ENCODE measurements at places on chromosomes 12 and 14. TPM values are rescaled to one million over a fixed set of nuclear protein-coding genes. Genes with fewer than 3 reads are reported as not detected.

LALBA gene
- not detected for polyA plus RNA-seq

HCAR1 gene
- polyA plus RNA-seq = not detected

RTL1 gene
- not detected for polyA plus RNA-seq

CEBPE gene
- not detected for polyA plus RNA-seq

AACS gene
- polyA plus RNA-seq = 11.8 TPM

COX8C gene
- not detected for polyA plus RNA-seq

TUNAR gene
- not detected for polyA plus RNA-seq

MIP gene
- 0.07 TPM for polyA plus RNA-seq

SOCS2 gene
- 21.7 TPM for polyA plus RNA-seq

KRT80 gene
- polyA plus RNA-seq = not detected

LRCOL1 gene
- polyA plus RNA-seq = not detected

METTL3 gene
- polyA plus RNA-seq = 27.4 TPM

KRT74 gene
- polyA plus RNA-seq = not detected

SMOC1 gene
- polyA plus RNA-seq = not detected

IL26 gene
- 0.28 TPM for polyA plus RNA-seq

CARMIL3 gene
- polyA plus RNA-seq = 0.14 TPM

NFE2 gene
- not detected for polyA plus RNA-seq

DNA sequence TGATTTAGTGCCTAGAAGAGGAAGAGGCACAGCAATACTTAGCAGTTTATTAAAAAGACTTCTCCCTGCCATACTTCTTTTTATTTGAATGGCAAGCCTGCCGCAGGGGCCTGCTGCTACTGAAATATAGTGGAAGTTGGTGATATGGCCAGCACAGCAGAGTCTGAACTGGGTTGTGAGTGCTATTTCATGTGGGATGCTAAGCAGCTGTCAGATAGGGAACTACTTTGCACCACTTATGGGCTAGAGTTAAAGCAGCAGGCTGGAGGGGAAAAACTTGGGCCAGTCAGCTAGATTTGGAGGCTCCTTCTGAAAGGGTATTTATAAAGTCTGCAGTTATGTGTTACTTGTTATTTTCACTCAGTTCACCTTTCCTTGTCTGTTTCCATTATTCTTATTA is 299.0 kb upstream of the E2F7 start:
- no peak for DNase-seq

GRCh38 chr12:95179011-95179410 is 38.3 kb downstream of the FGD6 start:
- no peak for DNase-seq

- no peak for DNase-seq
These were observed 55.8 kb downstream of the CMAS start for GRCh38 chr12:22101749-22102243.

- no peak for DNase-seq
These were observed 29.0 kb downstream of the SLC2A3 start for GRCh38 chr12:7907009-7907408.

DNA sequence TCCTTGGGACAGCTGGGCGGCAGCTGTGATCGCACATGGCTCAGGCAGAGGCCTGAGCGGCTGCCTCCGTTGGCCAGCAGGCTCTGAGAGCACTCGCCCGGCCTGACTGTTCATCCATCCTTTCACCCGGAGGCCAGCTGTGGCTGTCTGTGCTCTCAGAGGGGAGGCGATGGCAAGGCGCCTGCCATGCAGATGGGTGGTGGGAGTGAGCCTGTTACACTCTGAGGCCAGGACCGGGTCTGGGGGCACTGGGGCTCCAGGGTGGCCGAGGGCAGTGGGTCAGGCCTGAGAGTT is 292.3 kb downstream of the TMEM121 start:
- DNase-seq = no peak

DNA sequence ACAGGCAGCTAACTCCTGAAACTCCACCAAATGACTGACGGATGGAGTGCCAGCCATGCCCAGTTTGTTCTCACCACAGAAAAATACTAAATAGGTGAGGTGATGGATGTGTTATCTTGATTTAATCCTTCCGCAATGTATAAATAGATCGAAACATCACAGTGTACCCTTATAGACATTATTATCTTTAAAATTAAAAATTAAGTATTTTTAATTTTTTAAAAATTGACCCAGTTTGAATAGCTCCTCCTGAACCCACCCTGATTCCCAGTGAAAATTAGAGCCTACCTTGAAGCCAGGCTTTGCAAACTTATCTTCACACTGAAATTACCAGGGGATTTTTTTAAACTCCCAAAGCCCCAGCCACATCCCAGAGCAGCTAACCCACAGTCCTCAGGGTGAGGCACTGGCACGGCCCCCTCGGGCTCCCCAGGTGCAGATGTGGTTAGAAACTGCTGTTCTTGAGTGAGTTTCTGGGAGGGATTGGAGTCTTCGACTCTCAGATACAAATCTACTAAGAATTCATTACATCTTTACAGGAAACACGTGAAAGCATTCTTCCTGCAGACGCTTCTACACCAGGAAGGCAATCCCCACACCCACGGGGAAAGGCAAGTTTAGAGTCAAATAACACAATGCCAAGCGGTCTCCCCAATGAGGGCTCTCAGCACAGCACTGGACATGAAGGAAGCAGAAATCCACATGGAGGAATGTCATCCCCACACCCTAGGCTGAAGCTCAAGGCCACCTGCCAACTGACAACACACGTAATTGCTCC is 126.4 kb downstream of the RIMBP2 start:
- DNase-seq = no peak

GRCh38 chr14:105005329-105005928 is 15.5 kb downstream of the CDCA4 start:
- DNase-seq = no peak

DNA sequence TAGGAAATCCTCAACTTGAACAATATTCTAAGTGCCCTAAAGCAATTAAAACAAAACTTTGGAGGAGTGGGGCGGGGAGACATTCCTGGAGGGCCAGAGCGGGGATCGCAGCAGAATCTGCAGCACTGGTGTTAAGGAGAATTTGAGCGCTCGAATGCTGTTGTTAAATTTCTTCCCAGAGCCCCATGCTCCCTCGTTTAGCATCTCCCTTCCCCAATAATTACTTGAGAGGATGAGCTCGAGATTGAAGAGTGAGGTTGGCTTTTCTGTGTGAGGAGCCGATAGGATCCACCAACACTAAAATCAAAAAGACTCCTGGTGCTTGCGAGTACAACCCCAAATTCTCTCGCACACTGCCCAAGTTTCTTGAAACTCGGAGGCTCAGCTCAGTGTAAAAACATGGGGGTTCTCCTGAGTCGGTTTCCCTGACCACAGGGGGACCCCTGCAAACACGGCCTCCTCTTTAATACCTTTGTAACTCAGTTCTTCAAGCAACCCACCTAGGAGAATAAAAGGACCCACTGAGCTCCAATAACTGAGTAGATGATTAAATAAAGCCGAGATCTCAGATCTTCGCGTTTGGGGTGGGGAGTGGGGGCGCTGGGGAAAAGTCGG is 10.2 kb upstream of the FOXG1 start:
- no peak for DNase-seq

- DNase-seq = no peak
These were observed 14.4 kb downstream of the PAPLN start for GRCh38 chr14:73251516-73252215.

DNA sequence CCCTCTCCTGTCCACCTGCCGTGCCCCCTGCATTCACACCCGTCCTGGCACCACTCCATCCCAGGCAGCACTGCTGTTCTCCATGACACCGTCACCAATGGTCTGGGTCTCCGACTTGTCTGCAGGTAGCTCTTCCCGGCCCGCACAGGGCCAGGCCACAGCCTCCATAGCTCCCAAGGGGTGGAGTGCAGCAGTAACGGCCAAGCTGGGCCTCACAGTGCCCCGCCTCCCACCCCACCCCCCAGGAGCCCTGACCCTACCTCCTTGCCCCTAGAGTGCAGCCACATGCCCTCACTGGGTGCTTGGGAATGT is 12.9 kb downstream of the FBRSL1 start:
- no peak for DNase-seq

DNA sequence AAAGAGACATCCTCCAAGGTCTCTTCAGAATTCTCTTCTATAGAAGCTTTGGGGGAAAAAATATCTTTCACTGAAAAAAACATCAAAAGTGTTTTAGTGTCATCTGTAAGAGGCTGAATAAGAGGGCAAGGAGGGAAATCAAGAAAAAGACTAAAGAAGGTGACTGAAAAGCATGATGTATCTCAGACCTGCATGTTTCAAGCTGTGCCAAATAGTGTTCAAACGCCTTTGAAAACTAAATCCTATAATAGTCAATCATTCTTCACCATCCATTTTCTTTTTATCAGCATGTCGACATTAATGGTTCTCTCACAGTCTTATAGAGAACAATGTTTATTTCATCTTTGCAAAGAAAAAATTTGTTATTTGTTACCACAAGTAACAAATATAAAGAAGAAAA is 94.5 kb downstream of the CEP128 start:
- DNase-seq = no peak

GRCh38 chr12:83102499-83102898 is 415.8 kb downstream of the TMTC2 start:
- no peak for DNase-seq

- no peak for DNase-seq
These were observed 233.5 kb downstream of the PPM1H start for GRCh38 chr12:62701492-62701891.

GRCh38 chr12:58298803-58299202 is 357.4 kb downstream of the ATP23 start:
- DNase-seq = no peak

- no peak for DNase-seq
These were observed 90.3 kb downstream of the DDHD1 start for GRCh38 chr14:53062856-53063255.

DNA sequence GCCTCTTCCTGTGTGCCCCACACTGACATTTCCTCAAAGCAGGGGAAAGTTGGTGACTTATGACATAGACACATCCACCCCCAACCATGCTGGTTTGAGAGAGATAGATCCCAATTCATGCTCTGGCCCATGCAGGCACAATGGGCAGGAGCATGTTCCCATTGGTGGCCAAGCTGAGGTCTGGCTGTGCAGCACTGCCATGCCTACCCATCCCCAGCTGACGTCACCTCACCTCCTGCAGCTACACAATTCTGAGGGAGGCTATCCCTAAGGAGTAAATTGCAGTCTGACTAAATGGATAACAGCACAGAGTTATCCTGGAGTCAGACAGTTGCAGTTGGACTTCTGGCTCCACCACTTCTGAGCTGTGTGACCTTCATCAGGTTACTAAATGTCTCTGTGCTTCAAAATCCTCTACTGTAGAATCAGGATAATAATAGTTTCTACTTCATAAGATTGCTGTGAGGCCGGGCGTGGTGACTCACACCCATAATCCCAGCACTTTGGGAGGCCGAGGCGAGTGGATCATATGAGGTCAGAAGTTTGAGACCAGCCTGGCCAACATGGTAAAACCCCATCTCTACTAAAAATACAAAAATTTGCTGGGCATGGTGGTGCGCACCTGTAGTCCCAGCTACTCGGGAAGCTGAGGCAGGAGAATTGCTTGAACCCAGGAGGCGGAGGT is 323.9 kb downstream of the BCL11B start:
- no peak for DNase-seq

DNA sequence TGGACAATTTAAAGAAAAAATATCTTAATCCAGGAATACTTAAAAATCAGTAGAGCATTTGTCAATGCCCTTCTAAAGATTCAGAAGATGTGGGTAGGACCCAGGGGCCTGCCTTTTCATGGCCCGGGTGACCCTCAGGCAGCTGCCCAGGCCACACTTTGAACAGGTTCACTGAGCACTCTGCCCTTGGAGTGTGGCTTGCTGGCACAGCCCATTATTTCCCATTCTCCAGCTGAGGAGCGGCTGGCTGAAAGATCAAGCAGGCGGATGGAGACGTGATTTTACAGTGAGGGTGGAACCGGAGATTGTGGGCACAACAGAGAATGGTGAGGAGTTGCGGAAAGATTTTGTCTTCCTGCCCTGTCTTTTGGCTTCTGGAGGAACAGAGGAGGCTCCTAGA is 7.1 kb upstream of the PRPH start:
- DNase-seq = no peak

DNA sequence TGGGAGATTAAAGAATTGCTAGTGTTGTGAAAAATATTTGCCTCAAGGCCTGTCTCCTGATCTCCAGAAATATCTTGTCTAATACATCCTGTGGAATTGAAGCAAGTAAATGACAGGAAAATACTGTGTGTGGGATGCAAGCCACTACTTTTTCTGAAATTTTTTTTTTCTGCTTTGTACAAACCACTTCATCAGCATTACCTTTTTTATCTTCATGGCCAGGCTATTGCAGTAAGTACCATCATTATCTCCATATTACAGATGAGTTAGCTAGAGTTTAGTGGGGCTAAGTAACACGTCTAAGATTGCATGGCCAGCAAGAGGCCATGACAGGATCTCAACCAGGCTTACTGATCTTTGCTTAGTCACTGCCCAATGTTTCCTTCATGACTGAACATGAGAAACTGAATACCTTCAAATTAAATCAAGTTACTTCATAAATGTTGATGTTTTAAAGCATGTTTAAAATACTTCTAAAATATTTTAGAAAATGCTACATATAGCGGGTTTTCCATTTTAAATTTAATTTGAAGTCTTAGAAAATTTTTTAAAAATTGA is 273.7 kb downstream of the SLC6A15 start:
- no peak for DNase-seq

GRCh38 chr12:63882844-63883243 is 38.3 kb downstream of the SRGAP1 start:
- DNase-seq = no peak

DNA sequence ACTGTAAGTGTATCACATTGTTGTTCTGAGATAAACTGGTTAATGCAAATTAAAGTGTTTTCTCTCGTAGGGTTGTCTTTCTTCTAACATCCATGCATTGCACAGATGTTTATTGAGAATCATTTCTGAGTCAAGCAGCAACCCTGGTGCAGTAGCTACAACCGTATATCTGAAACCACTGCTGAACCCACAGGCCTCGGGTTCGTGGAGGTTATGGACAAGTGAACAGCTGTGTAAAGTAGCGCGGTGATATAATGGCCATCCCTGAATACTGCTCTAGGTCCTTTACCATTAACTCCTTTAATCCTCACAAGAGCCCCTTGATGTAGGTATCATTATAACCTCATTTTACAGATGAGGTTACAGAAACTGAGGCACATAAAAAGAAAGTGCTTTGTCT is 486.1 kb upstream of the TMEM132C start:
- no peak for DNase-seq

GRCh38 chr12:27319409-27319808 is 13.2 kb upstream of the BMAL2 start:
- DNase-seq = no peak

DNA sequence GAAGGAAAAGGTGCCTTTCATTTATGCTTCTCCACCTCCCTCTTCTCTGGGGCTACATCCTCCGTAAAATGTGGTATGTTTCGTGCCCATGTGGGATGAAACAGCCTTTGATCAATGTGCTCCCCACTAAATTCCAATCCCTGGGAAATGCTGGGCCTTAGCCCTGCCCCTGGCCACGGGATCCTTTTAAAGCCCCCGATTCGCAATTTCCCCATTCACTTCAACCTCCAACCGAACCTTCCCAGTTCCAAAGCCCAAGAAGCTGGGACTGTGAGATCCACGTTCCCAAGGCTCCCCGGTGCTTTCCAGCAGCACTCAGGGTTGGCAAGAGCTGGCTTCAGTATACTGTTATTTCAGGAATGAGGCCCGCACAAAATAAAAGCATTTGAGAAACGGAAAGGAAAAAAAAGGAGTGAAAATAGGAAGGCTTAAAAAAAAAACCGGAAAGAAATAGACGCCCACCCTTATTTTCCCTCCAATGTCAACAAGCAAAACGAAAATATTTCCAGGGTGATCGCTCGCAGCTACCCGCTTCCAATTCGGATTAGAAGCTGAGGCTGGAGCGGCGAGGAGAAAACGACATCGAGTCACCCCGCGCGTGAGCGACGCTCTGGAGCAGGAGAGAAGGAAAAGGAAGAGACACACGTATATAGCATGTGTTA is 1.3 kb upstream of the FOXG1 start:
- DNase-seq = no peak

- DNase-seq = no peak
These were observed 7.7 kb upstream of the KICS2 start for GRCh38 chr12:64229796-64230195.

Data from CD8-positive, alpha-beta memory T cell (primary cell).